ENCODE measurements at places on chromosomes 6 and 20.
A peak's percentile ranks its signal among the peaks of the same experiment; 100 is the strongest.

- peak; percentile 80 for DNase-seq
These were observed 7.9 kb upstream of the MCHR2 start for GRCh38 chr6:100001915-100002388.

DNA sequence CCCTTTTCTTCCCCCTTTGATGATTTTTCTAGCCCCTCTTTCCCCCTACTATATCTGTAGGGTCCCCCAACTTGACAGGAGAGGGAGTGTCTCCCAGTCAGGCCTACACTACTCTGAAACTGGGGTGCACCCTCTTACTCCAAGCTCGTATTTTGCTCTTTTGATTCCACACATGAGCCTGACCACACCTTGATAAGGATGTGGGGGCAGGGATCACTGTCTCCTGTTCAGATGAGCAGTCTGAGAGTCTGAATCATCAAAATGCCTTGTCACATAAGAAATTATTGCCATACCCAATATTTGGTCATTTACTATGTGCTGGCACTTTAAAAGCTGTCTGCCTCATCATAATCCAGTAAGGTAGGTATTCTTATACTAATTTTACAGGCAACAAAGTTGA is 15.9 kb downstream of the PNPLA1 start:
- DNase-seq: no peak

- DNase-seq: no peak
These were observed 353.6 kb downstream of the ADGRB3 start for GRCh38 chr6:68988698-68989097.

DNA sequence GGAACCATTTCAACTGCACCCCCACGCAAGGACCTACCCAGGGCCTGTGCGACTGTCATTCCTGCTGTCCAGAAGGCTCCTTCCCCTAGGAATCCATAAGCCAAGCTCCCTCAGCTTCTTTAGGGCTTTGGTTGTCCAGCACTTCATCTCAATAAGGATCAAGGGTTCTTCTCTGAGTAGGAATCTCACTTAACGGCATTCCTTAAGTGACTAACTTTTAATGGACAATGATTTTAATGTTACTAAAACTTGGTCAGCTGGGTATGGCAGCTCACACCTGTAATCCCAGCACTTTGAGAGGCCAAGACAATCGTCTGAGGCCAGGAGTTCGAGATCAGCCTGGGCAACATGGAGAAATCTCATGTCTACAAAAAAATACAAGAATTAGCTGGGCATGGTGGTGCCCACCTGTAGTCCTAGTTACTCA is 13.4 kb downstream of the UBE2V1 start:
- no peak for DNase-seq

GRCh38 chr6:136887953-136888352 is 34.1 kb upstream of the SLC35D3 start:
- DNase-seq: no peak

DNA sequence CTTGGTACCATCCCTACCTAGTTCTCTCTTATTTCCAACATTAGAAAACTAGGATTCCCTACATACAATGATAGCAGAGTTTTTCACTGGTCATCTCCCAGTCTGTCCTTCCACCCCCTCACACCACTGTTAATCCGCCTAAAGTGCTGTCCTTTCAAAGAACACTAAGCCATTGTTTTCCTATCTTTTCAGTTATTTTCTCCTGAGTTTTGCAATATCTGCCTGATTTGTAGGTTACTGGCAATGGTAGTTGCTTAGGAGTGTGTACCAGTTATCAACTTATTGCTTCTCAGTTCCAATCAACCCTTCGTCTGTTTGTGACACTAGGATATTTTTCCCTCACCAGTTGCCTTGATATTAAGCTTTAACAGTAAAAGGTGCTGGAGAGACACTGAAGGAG is 135.0 kb downstream of the EPM2A start:
- DNase-seq: no peak

DNA sequence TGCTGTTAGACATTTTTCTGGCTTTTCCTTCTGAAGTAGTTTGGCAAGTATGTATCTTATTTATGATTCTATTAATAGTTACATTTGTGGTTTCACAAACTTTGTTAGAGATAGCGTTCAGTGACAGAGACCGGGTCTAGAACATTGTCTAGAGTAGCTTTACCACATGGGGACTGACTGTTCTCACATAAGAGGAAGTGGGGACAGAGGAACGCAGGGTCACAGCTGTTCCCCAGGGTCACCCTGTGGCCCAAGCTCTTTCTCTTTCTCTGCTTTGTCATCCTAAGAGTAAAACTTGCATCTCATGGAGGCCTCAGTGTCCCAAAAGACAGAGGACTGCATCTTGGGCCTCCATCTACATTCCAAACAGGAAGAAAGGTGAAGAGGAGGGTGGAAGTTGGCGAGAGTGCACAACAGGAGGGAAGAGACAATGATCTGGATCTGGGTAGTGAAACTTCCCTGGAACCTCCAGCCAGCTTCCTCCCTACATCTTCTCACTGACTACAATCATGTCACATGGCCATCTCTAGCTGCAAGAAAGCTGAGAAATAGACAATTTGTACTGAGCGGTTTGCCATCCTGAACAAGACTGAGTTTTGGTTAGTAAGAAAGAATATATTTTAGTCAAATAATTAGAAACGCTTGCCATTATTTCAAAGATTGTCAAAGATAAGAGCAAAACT is 645.8 kb upstream of the ARID1B start:
- no peak for DNase-seq

DNA sequence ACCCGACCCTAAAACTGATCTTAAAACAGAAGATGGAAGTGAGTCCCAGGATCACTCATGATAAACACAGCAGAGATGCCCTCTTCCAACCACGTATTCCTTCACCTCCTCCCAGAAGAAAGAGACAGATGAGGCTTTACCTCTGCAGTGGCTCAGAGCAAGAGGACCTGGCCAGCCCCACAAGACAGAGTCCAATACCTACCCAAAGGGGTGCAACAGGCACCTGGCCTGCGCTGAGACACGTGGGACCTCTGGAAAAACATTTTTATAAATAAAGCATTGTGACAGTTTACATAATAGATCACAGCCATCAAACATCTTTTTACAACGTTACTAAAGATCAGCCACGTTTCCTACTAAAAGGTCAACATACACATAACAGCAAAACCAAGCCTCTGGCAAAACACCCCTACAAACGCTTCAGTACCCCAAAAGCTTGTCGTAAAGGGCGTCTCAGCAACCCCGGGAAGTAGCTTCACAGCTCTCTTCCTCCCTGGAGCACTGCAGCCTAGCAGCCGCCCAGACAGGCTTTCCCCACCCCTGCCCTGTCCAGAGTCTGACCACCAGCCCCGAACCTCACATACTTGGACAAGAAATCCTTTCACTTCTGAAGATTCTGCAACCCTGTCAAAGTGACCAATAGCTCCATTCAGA is 2.9 kb downstream of the TAF4 start:
- DNase-seq: no peak

GRCh38 chr20:7226156-7226555 is 458.7 kb downstream of the BMP2 start:
- no peak for DNase-seq

DNA sequence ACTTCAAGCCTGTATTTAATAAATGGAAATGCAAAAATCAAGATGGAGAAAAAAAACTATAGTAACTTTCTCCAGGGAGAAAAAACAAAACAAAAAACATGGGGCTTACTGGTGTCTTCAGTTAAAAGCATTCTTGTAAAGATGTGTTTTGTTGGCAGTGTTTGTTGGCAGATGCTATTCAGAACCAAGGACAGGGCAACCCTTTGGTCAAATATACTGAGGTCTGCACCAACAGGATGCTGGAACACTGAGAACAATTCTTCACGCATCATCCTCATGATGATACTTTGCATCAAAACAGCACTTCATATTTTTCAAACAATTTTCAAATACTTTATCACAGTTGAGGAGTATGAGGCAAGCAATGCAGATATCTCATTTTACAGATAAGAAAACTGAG is 63.7 kb upstream of the CBLN4 start:
- DNase-seq: no peak

GRCh38 chr6:82006027-82006738 is 241.4 kb downstream of the IBTK start:
- peak; percentile 63 for DNase-seq

- no peak for DNase-seq
These were observed 83.7 kb upstream of the AHI1 start for GRCh38 chr6:135581211-135581610.

DNA sequence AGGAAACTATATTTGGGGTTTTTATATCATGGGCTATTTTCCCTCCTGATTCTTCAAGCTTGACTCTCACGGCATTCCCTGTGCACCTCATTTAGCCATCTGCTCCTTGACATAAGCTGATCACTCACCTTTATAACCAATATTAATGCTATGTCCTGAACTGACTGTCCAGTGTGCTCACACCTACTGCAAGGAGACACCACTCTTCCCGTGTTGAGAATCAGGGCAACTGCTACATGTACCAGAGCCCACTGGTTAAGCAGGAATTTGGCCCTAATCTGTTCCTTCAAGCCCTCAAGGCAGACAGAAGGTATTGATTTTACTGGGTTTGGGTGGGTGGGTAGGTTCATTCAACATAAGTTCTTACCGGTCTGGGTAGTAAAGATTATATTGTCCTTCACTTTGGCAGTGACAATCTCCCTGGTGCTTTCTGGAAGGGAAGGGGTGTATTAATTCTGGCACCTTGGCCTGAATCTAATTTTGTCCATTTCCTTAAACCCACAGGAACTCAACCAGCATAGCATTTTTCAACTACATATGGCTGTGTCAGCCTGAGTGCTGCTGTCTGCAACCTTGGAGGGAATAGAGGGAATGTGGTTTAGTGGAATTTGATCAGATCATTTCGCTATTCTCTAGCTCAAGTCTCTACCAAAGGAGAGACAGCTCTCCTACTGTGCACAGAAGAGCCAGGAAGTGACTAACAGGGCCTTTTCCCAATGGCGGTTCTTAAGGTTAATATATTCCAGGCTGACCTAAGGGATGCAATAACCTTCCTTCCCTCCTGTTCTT is 293.2 kb downstream of the BTBD9 start:
- DNase-seq: no peak

- DNase-seq: no peak
These were observed 48.2 kb downstream of the RBM38 start for GRCh38 chr20:57439432-57439831.

GRCh38 chr6:24430086-24430485 is 27.4 kb downstream of the MRS2 start:
- DNase-seq: no peak

DNA sequence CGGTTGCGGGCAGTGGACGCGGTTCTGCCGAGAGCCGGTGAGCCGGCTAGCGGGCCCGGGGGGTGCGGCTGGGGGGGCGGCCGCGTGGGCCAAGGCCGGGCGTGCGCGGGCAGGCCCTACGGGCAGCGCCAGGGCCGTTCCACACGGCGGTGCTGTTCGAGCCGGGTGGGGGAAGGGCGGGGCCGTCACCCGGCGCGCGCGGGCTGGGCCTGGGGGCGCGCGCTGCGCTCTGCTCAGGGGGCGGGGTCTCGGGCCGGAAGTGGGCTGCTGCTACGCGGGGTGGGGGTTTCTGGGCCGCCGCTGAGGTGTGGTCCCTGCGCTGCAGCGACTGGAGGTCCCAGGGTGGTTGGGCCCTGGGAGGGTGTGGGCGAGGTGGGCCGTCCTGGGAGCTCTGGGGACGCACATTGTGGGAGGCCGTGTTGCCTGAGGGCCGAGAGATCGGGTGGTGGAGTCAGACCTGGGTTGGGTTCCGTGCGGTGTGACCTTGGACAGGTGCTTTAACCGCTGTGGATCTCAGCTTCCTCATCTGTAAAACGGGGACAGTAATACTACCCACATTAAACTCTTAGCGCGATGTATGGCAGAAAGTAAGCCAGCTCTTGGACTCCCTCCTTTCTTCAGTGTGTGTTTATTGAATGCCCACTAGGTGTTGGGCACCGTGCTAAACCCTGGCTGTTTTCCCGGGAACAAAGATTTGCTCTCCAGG is 391 bp downstream of the MAPRE1 start:
- peak; percentile 50 for DNase-seq

GRCh38 chr6:135170849-135171248 is 10.3 kb upstream of the MYB start:
- DNase-seq: no peak

GRCh38 chr6:84103029-84103428 is 69.5 kb downstream of the MRAP2 start:
- DNase-seq: no peak

GRCh38 chr6:37617073-37617472 is 80.6 kb downstream of the MDGA1 start:
- DNase-seq: no peak

DNA sequence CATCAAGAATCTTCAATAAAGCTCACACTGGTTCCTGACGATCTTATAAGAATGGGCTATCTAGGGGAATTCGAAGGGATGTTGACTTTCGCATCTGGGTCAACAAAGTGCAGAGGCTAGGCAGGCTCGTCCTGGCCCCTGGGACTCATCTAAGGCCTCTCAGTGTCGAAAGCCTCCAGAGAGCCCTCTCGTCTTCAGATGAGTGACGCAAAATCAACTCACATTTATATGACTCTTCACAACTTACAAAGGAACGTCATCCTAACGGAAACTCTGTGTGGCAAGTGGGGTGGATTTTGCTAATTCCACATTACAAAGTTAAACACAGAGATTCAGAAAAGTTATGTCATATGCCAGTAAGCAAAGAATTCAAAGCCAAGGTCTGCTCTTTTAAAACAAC is 270.5 kb upstream of the EXOC2 start:
- DNase-seq: no peak

- no peak for DNase-seq
These were observed 433.6 kb downstream of the RNF144B start for GRCh38 chr6:18820725-18821124.

DNA sequence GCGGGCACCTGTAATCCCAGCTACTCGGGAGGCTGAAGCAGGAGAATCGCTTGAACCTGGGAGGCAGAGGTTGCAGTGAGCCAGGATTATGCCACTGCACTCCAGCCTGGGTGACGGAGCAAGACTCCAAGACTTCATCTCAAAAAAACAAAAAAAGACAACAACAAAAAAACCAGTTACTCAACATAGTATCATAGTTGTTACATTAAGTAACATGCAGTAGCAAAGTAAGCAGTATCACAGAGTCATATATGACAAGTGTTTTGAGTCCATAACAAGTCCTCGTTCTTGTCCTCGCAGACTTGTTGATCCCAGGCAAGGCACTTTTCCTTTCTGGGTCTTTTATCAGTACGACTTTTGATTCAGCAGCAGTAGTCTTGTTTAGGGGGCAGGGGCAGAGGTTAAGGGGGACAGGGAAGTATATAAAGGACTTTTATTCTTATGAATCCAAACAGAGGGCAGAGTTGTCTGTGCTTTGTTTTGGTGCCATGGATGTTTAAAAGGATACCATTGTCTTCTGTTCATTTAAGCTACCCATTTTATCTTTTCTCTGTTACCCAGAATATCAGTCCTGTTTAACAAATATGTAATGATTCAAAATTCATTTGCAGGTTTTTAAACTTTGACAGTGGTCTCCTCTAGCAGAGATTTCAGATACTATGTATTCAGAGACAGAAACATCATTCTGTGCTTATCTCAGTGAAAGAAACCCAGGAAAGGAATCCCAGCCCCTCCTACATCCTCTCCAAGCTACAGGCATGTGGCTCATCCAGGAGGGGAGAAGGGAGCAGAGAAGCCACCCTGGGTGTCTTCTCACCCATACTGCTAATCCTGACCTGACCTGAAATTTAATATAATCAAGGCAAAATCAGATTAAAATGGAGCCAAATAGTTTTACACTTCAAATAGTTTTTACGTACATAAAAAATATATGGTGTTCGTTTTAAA is 137.9 kb upstream of the EDN1 start:
- no peak for DNase-seq

- DNase-seq: no peak
These were observed 1.4 kb downstream of the NFS1 start for GRCh38 chr20:35697696-35698297.

- DNase-seq: no peak
These were observed 545 bp downstream of the KHDC3L start for GRCh38 chr6:73362869-73363536.

GRCh38 chr6:43310624-43311023 is 2.0 kb upstream of the CRIP3 start:
- DNase-seq: peak; percentile 83
